Activated T-cell treated with anti-CD3 and anti-CD28 coated beads for 4 hours (primary cell): ENCODE measurements at places on chromosomes 1 and 21.
A peak's percentile ranks its signal among the peaks of the same experiment; 100 is the strongest.

- DNase-seq, result no peak
Observed at GRCh38 chr1:113858418-113858817, 13.1 kb downstream of the PTPN22 start.

DNA sequence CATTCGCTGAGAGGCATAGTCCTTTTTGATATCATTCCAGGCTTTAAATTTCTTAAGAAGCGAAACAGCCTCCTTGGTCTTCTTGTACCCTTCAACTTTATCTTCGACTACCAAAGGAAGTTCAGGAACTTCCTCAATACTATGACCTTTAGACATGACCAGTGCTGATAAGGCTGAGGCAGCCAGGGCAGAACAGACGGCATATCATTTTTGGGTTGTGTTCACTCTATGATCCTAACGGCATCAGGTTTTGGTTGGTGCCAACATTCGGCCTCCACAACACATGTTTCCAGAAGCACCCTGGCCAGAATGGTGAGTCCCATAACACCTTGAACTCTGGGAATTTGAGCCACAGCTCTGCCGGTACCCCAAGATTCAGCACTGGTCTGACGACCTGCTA is 31.4 kb upstream of the MYOC start:
- no peak for DNase-seq

DNA sequence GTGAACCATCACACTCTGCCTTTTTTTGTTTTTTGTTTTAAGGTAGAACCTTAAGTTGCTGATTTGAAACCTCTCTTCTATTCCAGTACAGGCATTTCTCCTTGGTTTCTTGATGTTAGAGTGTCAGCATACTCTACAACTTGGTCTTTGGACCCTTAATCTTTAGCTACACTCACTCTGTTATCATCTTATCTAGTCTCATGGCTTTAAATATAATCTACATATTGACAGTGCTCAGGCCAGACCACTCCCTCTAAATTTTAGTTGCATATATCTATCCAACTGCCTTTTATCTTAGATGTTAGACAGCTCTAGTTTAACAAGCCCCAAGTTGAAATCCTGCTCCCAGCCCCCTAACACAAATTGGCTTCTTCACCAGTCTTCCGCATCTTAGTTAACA is 22.1 kb downstream of the NME7 start:
- DNase-seq, result no peak

DNA sequence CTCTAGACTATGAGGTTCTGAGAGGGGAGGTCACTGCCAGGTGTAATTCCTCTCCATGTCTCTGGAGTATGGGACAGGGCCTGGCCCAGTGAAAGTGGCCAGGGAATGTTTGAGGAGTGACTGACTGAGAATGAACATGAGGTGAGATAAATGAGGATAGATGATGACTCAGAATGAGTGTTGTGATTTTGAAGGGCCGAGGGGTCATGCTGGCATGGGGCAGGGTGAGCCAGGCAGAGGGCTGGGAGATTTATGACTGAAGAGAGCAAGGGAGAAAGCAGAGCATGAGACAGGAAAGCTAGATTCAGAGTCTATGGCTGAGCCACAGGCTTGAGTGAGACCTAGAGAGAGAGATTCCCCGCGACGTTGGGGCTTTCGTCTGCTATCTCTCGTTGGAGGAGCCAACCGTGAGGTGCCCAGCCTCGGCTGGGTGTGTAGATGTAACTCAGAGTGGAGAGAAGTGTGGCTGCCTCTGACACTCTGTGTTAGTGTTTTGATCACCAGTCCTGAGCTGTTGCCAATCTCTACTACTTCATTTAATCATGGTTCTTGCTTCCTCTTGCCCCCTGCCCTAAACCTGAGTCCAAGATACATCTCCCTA is 50.1 kb downstream of the FOXD2 start:
- DNase-seq, result no peak

GRCh38 chr1:166900987-166901386 is 24.9 kb upstream of the TADA1 start:
- no peak for DNase-seq

DNA sequence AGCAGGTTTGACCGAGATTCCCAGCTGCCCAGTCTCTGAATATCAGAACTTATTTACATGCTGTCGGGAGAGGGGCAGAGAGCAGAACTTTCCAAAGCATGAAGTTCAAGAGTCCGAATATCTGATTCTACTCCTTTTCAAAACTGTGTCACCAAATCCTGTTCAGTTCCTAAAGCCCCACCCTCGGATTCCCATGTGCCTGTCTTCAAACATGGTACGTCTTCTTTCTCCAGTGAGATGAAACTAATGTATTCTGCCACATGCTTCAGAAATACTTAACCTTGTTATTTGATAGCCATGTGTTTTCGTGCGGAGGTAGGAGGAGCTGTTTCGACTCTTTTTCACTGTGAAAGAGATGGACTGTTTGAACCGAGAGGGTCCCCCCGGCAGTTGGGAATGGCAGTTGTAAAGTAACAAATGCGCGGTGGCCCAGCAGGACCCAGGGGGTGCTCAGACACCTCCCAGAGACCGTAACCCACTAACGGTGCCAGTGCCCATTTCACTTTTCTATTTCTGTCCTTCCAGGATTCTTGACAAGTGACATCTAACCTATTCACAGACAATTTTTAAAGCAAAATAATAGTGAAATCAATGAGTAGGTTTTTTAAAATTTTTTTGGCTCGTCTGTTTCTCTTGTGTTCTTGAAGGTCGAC is 67.2 kb downstream of the ZBTB18 start:
- no peak for DNase-seq

- DNase-seq, result no peak
Observed at GRCh38 chr1:23575226-23575810, 16.0 kb upstream of the ID3 start.

DNA sequence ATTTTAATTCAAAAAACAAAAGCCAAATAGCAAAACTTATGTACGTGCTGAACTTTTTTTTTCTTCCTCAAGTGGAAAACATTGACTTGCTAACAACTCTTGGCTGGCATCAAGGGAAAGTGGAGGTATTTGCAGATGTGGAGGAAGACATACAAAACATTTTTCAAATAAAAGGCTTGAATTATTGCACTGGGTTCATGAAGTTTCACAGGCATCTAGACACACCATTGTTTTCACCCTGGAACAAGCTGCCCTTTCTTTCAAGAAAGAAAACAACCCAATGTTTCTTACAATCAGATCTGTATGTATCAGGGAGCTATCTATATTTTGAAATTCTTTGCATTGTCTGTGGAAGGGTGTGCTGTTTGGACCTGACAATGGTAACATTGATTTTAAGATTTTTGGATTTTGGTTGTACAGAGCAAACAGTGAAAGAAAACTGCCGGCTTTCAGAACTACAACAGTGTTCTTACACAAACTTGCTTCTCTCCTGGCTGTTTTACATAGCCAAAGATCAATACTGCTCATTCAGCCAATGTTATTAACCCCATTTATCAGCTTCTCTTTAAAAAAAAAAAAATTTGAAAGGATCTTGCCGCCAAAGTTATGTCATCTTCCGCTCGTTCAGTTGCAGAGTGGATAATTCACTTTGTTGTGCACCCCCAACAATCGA is 187.7 kb upstream of the FOXD3 start:
- DNase-seq, result no peak

GRCh38 chr1:153750026-153750995 is 22.5 kb downstream of the INTS3 start:
- DNase-seq, result no peak

GRCh38 chr1:112188611-112189010 is 199.1 kb upstream of the KCND3 start:
- no peak for DNase-seq

DNA sequence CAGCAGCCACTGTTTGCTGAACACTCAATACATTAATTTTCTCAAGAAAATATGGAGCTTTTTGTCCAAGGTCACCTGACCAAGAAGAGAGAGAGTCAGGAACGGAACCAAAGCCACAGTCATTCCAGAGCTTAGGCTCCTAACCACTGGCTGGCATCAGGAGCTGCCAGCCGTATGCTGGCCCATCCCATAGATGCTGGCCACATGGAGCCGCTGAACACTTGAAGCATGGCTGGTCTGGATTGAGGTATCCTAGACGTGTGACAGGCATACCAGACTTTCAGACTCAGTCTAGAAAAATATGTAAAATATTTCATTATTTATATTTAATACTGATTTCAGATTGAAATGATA is 458.7 kb downstream of the MATN1 start:
- no peak for DNase-seq

- no peak for DNase-seq
Observed at GRCh38 chr1:76083189-76083588, 8.6 kb downstream of the ST6GALNAC3 start.

DNA sequence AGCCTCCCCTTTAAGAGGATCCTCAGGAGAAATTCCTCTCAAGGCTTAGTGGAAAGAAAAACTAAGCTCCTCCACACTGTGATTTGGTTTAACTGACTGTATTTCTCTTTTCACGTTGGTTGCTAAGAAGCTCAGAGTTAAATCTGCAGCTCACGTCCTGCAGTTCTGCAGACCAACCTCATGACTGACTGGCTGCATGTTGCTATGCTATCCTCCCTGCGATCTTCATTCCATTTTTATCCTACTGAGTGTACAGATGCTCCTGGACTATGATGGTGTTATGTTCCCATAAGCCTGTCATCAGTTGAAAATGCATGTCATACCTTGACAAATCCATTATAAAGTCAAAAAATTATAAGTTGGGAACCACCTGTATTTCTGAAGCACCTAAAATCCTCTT is 34.6 kb downstream of the FAM163A start:
- no peak for DNase-seq

GRCh38 chr1:183945428-183946319 is 91.9 kb downstream of the COLGALT2 start:
- DNase-seq, result no peak

GRCh38 chr1:2415801-2416208 is 3.4 kb upstream of the PEX10 start:
- DNase-seq, result no peak

- DNase-seq, result no peak
Observed at GRCh38 chr1:56868761-56869160, 14.2 kb downstream of the C8A start.

- no peak for DNase-seq
Observed at GRCh38 chr1:21165646-21166045, 11.1 kb downstream of the EIF4G3 start.

DNA sequence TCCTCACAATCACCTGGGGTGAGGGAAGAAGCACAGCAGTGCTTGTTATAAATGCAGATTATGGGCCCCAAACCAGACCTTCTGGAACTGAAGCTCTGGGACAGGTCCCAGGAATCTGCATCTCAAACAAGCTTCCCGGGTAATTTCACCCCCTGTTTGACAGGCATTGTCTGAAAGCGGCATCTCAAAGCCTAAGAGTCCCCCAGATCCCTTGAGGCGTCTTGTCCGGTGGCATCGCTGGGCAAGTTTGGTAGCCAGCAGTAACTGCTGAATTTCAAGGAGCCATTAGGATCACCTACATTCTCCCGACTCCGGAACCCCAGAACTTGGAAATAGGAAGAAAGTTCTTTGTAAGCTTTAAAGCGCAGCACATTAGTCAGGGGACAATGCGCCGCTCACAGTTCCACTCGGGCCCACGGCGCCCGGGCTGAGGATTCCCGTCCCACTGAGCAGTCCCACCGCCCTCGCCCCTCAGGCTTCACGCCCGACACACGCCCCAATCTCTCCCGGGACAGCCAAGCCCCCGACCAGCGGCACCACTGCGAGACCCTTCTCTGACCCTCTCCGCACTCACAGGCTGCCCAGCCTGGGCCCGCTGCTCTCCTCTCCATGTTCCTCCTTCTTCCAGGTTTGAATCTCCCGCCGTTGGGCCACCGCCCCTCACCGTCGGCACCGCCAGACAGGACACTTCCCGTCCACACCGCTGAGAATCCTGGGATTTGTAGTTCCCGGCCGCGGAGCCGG is at the start of gene IQGAP3:
IQGAP3 (minus strand) TSS at position 647 of the 744 bp plus-strand sequence; CDS start at position 611, 36 bp downstream.
- peak; percentile 45 for DNase-seq

GRCh38 chr21:33205476-33205875 is 24.3 kb upstream of the IFNAR2 start:
- DNase-seq, result no peak

DNA sequence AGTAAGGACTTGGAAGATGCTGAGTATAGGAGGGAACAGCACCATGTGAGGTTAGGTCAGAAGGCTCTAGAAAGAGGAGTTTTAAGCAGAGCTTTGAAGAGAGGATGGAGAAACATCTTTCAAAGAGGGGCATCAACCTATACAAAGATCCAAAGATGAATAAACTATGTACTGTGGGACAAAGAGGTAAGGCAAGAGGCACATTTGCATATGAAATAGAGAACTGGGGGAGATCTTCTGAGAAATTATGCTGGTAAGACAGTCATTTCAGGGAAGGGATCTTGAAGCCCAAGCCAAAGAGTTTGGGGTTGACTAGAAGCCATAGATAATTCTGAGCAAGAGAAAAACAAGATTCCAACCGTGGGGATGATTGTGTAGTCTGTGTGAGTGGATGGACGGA is 70.0 kb downstream of the LGR6 start:
- DNase-seq, result no peak

GRCh38 chr1:36166136-36166535 is 10.2 kb downstream of the MAP7D1 start:
- DNase-seq, result no peak

GRCh38 chr1:171429137-171429536 is 56.2 kb upstream of the PRRC2C start:
- no peak for DNase-seq

DNA sequence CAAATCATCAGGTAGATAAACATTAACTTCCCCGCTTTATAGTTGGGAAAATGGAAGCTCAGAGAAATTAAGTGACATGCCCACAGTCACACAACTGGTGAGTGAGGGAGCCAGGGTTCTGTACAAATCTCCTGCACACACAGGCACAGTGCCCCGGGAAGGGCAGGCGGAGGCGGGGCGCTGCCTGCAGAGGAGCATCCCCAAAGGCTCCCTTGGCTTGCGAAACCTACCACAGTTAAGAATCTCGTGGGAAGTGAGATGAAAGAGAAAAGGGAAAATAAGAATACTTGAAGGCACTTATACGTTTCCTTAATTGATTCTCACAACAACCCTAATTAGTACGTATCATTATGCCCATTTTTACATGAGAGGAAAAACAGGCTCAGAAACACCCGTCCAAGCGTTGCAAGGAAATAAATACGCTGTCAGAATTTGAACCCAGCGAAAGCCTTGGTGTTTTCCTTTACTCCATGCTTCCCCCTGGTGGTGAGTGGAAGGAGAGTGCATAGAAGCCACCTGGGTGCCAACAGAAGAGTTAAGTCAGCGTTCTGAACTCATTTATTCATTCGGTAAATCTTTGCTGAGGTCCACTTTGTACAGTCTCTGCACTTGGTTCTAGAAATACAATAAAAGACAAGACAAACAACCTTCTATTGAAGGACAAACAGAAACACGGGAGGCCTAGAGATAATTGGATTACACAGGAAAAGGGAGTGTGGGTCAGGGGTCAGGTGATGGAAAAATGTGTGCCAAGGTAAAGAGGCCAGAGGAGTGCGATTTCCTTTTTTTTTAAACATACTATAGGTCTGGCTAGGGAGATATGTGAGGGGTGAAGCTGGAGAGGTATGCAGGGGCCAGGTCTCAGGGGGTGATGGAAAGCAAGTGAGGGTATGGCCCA is 28.4 kb downstream of the ACP6 start:
- DNase-seq, result peak; percentile 56
